ENCODE measurements at places on chromosomes 6 and 20.

GRCh38 chr6:132713352-132714134 is at the start of gene VNN1:
TSS of gene VNN1 (minus strand) at chr6:132714055. CDS start at chr6:132714035, 20 bp downstream.
- no peak for DNase-seq

DNA sequence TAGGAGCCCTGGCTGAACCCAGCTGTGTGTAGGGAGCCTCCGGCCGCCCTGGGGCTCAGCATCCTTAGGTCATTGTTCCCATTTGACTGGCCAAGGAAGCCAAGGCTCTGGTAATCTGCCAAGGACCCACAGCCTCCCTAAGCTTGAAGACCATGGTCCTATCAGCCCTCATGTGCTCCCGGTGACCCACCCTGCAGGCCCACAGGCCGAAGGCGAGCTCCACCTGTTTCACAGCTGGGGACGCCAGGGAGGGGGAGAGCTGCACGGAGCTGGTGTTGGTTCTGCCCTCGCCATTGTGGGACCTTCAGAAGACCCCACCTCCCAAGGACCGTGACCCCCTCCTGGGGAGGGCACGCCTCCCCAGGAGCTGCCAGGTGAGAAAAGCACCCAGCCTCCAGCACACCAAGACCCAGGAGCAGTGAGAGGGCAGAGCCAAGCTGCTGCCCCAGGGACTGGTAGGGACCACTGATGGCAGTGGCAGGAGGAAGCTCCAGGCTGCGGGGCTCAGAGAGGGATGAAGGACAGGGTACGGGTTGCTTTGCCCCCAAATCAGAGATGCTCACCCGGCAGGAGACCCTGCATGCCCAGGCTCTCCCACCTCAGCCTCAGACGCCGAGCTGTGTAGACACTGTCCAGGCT is 30.7 kb upstream of the MRGBP start:
- DNase-seq = no peak

DNA sequence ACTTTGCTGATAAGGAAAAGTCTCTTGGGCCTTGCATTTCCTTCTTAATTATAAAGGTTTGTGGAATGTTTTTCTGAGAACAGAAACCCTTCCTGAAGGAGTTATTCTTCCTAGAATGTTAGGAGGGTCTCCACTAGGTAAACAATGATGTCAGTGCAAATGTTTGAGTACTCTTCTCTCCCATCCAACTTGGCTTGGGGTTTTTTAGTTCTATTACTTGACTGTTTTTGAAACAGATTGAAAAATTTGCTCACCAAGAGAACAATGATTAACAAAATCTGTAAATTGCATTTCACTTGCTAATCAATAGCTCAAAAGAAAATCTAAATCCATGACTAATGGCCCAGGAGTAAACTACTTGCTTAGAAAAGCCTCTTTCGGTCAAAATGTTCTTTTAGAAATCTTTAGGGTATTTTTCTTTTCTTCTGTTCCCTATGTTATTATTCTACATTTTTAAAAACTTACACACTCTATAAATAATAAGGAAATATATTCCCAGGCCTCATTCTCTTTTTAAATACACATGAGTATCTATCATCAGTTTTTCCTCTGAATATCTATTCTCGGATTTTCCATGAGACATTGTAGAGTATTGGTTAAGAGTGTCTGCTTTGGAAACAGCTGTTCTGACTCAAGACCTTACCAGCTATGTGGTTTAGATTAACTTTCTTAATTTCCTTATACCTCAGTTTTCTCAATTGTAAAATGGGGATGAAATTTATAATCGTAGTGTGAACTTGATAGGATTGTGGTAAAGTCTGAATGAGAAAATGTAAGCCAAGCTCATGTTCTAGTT is 234.2 kb upstream of the CITED2 start:
- no peak for DNase-seq

DNA sequence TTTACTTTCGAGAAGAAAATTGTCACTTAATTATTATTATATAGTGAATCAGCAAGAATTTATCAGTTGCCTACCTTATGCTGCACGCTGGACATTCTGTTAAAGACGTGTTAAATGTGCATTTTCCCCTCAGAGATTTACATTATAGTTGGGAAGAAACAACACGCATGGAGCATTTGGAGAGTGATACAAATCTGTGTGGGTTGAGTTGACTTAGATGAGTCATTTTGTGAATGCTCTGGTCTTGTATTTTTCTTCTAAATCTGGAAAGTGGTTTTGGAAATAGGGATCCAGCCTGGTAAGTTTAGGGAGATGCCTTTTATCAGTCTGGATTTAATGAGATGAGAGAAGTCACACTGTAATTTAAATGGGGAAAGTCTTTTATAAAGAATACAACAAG is 24.0 kb upstream of the SMIM26 start:
- DNase-seq = no peak

DNA sequence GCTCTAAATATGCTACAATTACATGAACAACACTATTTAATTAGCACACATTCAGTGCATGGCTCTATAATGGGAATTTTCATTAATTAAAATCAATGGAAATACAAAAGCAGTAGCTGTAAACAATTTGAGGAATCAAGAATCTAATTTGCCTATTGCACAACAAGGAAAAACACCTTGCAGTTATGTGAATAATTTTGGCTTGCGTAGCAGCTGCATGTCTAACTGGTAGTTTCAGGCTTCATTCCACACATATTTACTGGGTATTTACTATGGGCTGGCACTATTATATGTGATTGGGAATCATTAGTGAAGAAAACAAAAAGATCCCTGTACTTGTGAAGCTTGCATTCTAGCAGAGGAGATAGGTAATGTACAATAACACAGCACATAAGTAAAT is 26.4 kb downstream of the KIF6 start:
- no peak for DNase-seq

DNA sequence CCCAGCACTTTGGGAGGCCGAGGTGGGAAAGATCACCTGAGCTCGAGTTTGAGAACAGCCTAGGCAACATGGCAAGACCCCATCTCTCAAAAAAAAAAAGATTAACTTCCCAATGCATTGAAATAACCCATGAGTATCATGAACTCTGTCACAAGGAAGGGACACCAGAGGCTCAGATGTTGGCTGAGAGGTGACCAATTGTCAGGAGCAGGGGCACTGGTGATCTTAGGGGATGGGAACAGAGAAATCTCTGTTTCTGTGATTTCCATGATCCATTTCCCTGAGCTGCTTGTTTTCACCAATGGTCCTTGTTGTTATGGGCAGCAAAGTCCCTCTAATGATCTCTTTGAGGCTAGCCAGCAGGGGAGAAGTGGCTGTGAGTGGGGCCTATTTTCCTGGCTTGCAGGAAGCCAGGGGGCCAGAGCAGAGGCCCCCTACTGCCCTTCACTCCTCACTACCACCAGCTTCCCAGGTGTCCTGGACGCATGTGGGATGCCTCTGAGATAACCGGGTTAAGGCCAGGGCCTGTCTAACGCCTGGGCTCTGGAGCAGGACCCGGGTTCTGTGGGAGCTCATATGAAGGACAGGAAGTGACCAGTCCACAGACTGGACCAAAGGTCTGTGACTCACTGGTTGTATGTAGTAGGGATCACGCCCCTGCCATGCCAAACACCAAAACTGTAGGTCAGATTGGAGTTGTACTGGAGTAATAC is 54.4 kb downstream of the PCNA start:
- no peak for DNase-seq

- DNase-seq = no peak
Measured at GRCh38 chr6:85273046-85273445, 176.8 kb upstream of the NT5E start.

GRCh38 chr6:551829-552350 is 105.0 kb downstream of the HUS1B start:
- no peak for DNase-seq

DNA sequence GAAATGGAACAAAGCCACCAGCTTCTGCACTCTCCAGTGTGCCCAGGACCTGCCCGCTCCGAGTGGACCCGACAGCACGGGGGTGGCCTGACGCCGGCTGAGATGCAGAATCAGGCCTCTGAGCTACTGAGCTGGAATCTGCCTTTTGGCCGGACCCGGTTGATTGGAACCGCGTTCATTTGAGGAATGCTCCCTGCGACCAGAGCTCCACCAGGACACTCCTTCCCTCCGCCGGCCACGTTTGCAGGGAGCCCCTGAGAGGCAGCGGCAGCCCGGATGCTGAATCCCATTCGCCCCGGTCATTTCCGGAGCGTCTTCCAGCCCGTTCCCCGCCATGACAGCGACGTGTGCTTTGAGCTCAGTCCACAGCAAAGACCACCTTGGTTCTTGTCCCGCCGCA is 392.7 kb downstream of the THBS2 start:
- no peak for DNase-seq

GRCh38 chr6:95658886-95659285 is 81.6 kb downstream of the MANEA start:
- DNase-seq = no peak

GRCh38 chr6:5468586-5468985 is 207.3 kb downstream of the FARS2 start:
- no peak for DNase-seq

DNA sequence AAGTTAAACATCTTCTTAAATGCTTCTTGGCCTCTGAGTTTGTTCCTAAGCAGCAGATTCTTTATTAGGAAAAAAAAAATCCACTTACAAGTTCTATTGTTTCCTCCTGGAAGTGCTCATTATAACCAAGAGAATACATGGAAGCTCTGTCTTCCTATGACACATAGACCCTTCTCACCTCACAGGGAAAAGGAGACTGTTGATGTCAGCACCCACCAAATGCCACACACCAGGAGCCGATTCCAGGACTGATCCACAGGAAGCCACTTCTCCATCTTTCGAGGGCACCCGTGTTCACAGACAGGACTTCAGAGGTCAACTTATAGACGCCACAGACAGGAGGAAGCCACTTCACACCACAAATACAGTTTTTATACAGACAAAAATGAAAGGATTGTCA is 13.4 kb upstream of the BNIP5 start:
- DNase-seq = no peak

DNA sequence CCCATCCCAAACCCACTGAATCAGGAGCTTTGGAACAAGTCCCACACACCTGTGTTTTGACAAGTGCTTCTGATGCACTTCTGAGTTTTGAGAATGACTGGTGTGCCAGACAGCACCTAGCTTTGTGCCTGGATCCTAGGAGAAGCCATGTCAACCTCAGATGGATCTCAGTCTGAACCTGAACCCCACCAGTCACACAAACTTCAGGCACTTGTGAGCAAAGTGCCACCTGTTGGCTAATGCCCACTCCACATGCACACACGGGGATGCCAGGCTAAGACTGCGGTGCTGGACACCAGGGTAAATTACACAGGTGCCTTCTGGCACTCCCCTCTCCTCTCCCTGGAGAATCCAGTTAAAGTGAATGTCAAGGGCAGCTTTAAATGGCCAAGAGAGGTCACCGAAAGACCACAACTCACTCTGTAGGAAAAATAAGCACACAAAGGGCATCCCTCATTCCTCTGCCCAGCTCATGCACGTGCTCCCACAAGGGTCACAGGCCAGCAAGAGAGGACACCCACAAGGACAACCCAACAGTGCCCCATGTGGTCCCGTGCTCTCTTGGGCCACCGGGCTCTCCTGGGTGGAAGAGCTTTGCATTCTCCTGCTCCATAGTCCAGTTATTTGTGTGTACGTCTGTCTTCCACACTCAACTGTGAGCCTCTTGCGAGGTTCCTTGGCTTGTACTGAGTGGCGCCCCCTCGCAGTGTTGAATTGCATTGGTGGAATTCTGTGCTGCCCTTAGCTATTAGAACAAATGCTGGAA is 45.6 kb downstream of the TAF8 start:
- no peak for DNase-seq

DNA sequence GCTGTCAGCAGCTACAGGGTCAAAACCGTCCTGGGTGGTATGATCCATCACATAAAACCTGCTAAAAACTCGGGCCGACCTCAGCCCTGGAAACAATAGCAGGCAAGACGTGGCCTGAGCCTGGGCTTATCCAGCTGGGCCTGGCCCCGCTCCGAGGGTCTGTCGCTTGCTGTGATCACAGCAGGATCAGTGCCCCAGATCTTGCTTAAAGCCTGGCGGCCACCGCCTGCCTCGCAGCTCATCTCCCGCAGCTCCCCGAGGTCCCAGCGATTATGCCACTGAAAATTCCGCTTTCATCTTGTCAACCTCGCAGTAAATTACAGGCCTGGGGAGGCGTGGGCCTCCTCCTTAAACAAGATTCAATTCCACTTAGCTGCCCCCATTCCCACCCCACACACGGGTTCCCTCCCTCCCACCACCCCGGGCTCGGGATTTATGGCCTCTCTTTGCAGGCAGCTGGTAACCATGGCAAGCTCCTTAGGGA is 40.1 kb downstream of the CDH22 start:
- DNase-seq = no peak

DNA sequence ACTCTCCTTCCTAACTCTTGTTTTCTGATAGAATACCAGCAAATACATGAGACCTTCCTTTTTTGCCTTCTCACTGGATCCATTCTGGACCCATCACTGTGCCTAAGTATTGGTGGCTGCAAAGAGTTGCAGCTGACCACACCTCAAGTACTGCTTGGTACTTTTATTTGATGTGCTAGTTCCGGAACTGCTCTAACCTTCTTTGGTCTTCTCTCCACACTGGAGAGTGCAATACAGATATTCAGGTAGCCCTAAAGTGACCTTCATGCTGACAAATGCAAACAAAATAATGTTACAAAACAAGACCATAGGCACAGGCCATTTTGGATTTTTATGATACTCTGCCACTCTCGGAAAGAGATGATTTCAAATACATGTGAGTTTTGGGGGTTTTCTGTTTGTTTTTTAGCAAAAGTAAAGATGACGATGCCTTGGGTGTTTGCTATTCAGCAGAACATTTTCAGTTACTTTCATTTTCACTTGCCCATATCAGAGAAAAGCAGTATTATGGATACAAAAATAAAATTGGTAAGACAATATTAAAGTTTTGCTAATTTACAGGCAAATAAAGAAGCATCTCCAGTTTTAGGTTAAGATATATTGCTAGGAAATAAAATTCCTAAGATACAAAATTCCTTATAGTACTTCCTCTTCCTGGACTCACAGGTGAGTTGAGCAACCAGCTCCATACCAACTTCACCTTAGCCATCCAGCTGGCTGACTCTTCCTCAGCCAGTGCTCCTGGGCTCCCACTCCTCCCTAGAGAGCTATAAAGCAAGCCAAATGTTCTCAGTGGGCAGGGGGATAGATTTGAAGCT is 42.0 kb downstream of the PTPRK start:
- DNase-seq = peak; percentile 7

GRCh38 chr6:128725271-128726233 is 157.4 kb upstream of the LAMA2 start:
- DNase-seq = no peak

- DNase-seq = no peak
Measured at GRCh38 chr6:113439866-113440265, 417.3 kb upstream of the MARCKS start.

DNA sequence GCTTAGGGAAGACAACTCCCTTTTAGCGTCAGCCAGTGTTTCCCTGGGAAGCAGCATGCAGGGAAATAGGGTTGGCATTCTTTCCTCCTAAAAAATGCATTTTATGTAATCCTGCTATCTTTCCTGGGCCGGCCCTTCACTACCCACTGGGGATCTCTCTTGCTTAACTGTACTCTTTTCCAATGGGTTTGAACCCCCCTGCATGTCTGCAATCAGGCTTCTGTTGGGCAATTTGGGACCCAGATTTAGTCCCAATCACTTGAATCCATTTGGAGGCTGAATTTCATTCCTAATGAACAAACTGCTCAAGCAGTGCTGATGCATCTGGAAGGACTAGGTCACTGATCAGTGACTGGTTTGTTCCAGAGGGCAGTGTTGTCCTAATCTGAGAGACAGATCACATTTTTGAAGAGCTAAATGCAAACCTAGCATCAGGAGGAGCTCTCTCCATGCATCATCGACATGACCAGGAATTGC is 152.0 kb downstream of the TSHZ2 start:
- no peak for DNase-seq
